ENCODE measurements at places on chromosomes 16 and 17.

- DNase-seq = no peak
Observed at GRCh38 chr17:67136191-67137025, 92.1 kb downstream of the CACNG1 start.

- no peak for DNase-seq
Observed at GRCh38 chr17:2412561-2413021, 11.7 kb upstream of the MNT start.

DNA sequence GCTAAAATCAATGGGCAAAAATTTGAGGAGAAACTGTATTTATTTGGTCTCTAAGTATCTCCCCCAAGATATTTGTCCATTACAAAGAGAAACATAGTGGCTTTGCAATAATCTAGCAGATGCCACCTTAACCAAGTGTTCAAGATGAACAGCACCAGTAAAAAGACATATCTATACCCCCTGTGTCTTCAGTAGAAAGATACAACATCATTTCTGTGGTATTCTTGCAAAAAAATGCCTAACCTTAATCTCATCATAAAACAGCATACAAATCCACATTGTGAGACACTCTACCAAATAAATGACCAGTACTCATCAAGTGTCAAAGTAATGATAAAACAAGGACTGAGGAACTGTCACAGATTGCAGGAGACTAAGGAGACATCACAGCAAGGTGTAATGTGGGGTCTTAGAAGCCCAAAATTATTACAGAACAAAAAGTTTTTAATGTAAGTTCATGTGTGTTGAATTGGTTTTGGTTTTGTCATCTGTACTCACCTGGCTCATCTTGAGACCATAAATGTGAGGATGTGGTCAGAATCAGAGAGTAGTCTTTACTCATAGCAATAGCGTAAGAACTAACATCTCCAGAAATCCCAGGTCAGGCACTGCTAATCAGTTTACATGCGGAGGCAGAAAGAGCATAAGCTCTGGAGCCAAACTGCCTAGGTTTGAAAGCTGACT lies 77.2 kb downstream of the AATF start:
- DNase-seq = no peak

- DNase-seq = no peak
Observed at GRCh38 chr17:28871056-28871579, 16.3 kb downstream of the ERAL1 start.

- peak; percentile 6 for DNase-seq
Observed at GRCh38 chr17:17141860-17142552, 64.1 kb downstream of the PLD6 start.

All from NCI-H524 (cell line).